ENCODE measurements at places on chromosomes 7 and 10. TPM values are rescaled to one million over a fixed set of nuclear protein-coding genes. Genes with fewer than 3 reads are reported as not detected.

Gene COL28A1
- total RNA-seq, result 6.2 TPM

Gene TMEM139
- total RNA-seq, result 0.64 TPM

Gene OR9A2
- total RNA-seq, result 2.6 TPM

Gene BAIAP2L1
- 1.3 TPM for total RNA-seq

Gene CTAGE15
- 0.18 TPM for total RNA-seq

GRCh38 chr10:75319274-75319673 is 82.3 kb downstream of the ZNF503 start:
- DNase-seq, result no peak

- DNase-seq, result no peak
Observed at GRCh38 chr7:119397156-119397555, 875.8 kb upstream of the KCND2 start.

DNA sequence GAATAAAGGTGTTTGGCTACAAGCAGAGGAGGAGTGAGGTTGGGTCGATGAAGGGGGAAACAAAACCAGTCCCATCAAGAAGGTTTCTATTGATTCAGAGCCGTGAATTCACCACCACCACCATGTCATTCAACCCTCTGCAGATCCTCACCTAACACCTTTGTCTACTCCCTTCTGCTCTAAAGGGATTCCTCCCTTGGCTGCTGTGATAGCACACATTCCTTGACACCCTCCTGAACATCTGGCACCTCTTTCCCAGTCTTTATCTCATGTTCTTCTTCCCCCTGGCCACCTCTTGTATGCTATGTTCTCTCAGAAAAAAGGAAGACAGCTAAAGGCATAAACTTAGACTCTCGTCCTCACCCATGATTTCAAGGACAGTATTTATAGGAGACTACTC is 318.0 kb downstream of the GPAM start:
- no peak for DNase-seq

GRCh38 chr7:106260136-106260561 is 24.6 kb downstream of the NAMPT start:
- no peak for DNase-seq

DNA sequence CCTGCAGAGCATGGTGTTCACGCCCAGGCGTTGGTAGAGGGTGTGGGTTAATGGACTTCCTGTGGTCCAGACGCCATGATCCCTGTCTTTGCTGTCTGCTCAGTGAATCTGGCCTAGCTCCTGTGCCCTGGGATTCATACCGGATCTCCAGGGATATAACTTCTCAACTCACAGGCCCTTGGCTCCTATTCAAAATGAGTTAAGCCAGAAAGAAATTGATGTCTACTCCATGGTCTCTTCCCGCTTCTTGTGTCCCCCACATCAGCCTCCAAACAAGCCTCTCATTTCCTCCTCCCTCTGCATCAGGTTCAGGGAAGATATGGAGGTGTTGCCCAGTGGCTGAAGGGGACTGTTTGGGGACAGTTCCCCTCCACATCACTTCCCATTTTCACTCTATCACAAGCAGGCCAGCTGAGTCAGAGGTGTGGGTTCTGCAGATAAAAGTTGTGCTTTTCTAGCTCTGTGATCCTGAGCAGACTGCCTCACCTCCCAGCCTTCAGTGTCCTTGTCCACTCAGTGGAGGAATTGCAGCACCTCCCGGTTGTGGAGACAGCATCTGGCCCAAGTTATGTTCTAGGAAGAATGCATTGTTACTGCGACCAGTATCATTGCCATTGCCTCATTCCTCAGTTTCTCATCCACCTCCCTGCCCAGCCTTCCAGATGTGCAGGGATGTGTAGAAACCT is 22.5 kb downstream of the AKR1E2 start:
- DNase-seq, result no peak

DNA sequence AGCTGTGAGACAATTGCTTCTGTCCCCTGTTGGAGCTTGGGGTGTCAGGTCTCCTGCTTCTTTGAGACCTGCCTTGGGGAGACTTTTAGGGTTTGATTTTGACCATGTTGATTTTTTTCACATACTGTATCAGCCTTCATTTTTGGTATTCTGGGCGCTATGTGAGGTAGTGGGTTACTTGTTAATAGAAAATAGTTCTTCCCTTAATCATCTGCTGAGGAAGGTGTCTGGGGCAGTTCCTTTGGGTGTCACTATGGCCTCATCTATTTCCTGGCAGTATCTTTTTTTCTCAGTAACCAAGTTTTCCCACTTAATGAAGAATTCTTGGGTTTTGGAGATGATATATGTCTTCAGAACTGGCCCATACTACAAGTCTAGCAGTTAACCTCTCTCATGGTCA is 4.6 kb upstream of the NOLC1 start:
- no peak for DNase-seq

GRCh38 chr10:103534621-103535498 is 41.4 kb downstream of the NEURL1 start:
- no peak for DNase-seq

GRCh38 chr7:96503597-96503996 is 181.7 kb upstream of the SLC25A13 start:
- DNase-seq, result no peak

Data from cerebellum (tissue), 4 donors.